ENCODE measurements at places on chromosomes 4 and X.
A peak's percentile ranks its signal among the peaks of the same experiment; 100 is the strongest.

GRCh38 chr4:74408639-74409038 lies 36.3 kb upstream of the AREG start:
- no peak for DNase-seq

- DNase-seq, result no peak
These were observed 230.2 kb upstream of the AGTR2 start for GRCh38 chrX:115940348-115940747.

- no peak for DNase-seq
These were observed 11.8 kb downstream of the CLDN2 start for GRCh38 chrX:106931831-106932491.

GRCh38 chr4:177008071-177008835 lies 215.5 kb upstream of the VEGFC start:
- no peak for DNase-seq

DNA sequence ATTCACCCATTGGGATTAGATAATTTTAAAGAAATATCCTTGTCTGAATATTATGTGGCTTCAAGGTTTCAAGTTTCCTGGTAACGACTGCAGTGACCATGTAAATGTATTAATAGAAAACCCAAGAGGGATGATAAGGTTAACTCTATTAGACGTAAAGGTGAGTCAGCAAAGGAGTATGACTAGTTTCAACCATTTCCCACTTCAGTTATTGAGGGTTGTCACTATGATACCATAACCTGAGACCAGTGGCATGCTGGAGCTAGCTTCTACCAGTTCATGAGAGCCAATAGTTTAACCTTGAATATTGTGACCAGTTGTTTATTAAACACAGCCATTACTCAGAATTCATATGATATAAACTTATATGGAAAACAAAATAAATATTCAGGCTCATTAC lies 270.1 kb downstream of the TMA16 start:
- DNase-seq, result no peak

GRCh38 chrX:132271311-132271778 lies 52.1 kb upstream of the RAP2C start:
- peak; percentile 57 for DNase-seq

GRCh38 chr4:139416073-139416673 lies 37.7 kb upstream of the RAB33B start:
- DNase-seq, result peak; percentile 35

DNA sequence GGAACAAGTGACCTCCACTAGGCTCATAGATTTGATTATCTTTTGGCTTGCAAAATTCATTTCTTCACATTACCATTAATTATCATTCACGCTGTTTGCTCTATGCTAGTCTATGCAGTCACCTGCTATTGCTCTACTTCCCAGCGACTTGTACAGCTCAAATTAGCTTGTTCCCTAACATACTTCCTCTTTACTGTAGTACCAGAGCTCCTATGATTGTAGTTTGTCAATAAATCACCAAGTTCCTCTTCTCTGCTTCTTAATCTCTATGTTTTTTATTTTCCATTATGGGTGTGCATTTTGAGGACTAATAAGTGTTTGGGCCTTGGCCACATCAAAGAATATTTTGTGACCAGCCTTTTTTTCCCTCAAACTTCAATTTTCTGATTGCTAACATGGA lies 6.2 kb upstream of the GSPT2 start:
- no peak for DNase-seq

DNA sequence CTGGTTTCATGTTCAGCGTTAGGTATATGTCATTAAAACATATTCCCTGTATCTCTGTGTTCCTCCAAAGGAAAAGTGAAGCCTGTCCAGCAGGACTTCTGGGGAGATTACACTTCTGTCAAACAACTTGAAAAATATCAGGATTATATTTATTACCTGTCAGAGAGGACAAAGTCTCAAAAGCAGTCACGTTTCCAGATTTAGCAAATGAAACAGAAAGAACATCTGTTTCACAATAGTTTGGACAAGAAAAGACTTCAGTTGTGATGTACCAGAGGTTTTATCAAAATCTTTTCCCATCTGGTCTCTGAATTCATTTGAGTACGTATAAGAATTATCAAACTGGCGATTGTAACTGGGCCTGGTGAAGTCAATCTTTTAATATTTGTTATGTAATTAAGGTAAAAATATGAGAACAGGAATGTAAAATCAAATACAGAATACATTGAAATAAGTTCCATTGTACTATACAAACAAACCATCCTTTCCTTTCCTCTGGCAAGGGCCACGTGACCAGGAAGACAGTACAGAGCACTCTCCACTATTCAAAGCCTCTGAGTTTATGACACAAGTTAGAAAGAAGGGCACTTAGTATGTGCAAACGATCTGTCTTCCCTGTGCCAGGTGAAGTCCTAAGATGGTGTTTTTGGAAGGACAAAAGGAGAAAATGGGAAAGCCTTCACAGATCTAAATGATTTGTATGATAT lies 3.2 kb downstream of the CASP3 start:
- no peak for DNase-seq

GRCh38 chrX:139720136-139720535 lies 12.2 kb upstream of the MCF2 start:
- no peak for DNase-seq

DNA sequence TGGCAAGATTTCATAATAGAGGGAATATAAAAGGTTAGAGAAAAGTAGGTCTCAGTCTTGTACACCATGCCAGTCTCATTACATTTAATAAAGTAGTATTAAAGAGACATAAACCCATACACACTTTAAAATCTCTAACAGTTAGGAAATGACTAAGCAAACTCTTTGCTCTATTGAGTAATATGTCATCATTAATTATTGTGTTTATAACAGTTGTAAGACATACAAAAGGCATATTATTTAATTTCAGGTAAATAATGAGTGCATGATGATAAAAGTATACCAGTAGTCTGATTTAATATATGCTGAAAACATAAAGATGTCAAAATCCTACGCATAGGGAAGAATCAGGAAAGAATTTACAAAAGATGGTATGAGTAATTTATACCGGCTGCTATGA lies 31.0 kb upstream of the FGG start:
- DNase-seq, result no peak

- no peak for DNase-seq
These were observed 5.8 kb downstream of the FOXP3 start for GRCh38 chrX:49258749-49259124.

GRCh38 chrX:24023972-24024669 lies 2.9 kb downstream of the KLHL15 start:
- peak; percentile 20 for DNase-seq

GRCh38 chrX:69236641-69237040 lies 71.4 kb upstream of the PJA1 start:
- DNase-seq, result no peak

DNA sequence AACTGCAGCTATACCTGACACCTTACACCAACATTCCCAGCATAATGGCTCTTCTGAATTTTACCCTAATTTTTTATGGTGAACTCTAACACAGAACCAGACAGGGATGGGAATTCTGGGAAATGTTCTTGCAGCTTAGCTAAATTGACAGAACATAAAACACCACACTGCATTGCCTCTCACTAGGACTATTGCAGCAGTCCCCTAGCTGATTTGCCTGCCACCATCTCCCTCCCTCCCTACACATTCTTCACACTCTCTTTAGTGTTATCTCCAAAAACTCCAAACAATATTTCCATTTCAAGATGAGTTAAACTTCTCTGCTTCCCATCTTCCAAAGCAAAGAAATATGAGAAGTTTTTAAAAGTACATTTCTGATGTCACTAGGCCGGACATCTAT lies 733.9 kb upstream of the INTU start:
- no peak for DNase-seq

DNA sequence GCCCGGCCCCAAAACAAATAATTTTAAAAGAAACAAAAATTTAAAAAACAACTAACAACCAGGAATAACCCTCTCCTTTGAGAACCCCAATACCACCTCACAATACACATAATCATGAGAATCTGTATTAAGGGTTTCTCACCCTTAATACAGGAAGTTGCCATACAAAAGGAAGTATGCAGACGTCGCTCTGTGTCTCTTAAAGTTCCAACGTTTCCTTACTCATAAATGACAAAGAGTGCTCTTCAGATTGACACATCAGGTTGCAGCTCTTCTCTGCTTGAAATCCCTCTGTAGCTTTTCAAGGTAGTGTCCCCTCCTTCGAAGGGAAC lies 73.9 kb upstream of the IRF2 start:
- DNase-seq, result no peak

DNA sequence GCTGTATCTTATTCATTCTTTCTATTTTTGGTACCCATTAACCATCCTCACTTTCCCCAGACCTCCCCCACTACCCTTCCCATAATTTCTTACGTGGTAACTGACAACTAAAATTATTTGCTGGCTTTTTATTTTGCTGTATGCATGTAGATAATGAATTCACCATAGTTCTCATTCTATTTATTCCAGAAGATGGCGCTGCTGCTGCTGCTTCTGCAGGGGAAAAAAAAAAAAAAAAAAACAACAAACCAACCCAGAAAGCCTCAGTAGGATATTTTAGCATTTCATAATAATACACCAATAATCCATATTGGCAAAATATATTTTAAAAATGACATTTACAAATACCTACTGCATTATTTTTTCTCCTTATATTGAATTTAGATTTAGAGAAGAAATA lies 416.6 kb upstream of the MAGEB18 start:
- DNase-seq, result peak; percentile 2

- DNase-seq, result no peak
These were observed 94.4 kb upstream of the ADRA2C start for GRCh38 chr4:3671571-3672464.

GRCh38 chrX:110311437-110312230 lies 6.3 kb downstream of the AMMECR1 start:
- no peak for DNase-seq

- DNase-seq, result peak; percentile 2
These were observed 178.8 kb downstream of the SNCA start for GRCh38 chr4:89657931-89658700.

DNA sequence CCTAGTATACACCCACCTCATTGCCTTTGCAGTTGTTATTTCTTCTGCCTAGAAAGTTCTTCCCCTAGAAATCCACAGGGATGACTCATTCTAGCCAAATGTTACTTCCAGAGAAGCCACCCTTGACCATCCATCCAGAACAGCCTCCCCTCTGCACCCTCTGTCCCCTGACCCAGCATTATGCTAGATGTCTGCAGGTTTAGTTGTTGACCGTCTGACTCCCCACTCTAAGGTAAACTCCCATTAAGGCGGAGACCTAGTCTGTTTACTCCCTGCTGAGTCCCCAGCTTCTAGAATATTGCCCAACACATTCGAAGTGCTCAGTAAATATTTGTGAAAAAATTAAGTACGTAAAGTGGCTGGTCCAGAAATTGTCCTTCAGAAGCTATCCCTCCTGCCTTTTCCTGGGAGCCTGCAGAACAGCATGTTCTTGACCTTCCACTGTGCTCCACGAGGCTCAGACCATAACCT lies 11.0 kb downstream of the SRD5A3 start:
- DNase-seq, result no peak

DNA sequence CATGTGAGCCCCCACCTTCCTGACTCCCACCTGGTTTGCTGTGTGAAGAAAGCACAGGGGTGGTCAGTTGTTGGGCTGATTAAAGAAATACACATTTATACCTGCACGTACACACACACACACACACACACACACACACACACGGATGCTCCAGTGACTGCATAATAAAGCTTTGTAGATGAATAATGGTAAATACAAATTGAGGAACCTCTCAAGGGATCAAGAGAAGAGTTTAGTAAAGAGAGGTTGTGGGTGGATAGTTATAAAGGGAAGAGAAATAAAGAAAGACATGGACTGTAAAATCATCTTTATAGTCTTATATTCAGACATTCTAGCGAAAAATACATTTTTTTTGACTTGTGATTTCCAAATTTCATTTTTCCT lies 144.1 kb downstream of the MGST2 start:
- no peak for DNase-seq

GRCh38 chr4:173380987-173381386 lies 10.2 kb downstream of the SAP30 start:
- DNase-seq, result no peak

- DNase-seq, result peak; percentile 27
These were observed 277.6 kb upstream of the DIAPH2 start for GRCh38 chrX:96407072-96407471.

DNA sequence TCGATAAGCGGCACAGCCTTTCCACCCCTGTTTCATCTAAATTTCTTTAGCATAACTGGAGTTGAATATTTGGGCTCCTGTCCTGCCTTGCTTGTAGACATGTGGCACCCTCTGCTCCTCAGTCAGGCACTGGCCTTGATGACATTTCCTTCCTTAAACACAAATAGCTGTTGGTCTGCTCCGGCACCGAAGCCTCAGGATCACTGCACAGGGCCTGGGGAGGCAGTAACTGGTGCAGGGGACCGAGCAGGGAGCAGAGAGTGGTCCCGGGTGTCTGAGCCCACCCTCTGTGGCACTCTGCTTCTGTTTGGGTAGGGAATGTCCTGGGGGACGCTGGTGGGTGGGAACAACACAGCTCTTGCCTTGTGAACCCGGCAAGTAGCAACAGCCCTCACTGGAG lies 13.6 kb downstream of the RGS12 start:
- no peak for DNase-seq

- no peak for DNase-seq
These were observed 117.8 kb downstream of the AFF1 start for GRCh38 chr4:87052615-87053014.

DNA sequence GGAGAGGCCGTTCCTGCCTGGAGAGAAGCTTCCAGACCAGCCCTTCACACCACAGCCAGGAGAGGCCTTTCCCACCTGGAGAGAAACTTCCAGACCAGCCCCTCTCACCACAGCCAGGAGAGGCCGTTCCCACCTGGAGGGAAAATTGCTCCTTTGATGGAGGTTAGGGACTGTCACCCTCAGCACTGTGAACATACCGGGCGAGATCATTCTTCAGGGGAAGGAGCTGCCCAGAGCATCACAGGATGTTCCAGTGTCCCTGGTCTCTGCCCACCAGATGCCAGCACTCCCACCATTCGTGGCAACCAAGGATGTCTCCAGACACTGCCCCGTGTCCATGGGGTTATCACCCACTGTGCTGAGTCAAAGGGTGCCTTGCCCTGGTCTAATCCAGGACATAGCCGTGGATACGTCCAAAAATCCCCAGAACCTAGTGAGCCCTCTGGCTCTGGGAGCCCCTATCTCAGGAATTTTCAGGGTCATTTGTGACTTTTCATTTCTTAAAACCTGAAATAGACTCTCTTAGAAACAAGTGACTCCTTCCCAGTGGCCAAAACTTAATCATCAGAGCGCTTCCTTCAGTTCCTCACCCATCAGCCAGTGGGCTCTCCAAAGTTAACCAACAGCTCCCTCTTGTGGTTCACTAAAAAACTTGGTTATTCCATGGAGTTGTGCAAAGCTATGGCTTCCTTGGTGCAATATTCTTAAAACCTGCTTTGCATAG lies 80.2 kb downstream of the CRMP1 start:
- DNase-seq, result peak; percentile 67

DNA sequence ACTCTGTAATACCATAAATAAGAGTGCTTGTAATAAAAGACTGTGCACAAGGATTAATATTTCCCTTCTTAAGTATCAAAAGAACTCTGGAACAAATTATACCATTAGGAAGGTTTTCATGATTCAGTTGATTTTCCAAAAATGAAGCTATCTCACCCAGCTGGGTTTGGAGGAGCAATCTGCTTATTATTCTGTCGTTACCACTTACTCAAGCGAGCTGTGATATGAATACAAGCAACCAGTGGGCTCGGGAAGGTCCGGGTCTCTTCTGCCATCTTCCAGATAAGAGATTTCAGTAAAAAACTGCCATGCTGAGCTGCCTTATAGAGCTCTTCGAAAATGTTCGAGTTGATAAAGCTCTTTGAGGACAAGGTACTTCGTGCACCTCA lies 15.3 kb downstream of the SMIM20 start:
- no peak for DNase-seq
